Omental fat pad (tissue), 4 donors: ENCODE measurements at places on chromosomes 6 and 20.

GRCh38 chr20:63690003-63690897 lies 6.2 kb upstream of the TNFRSF6B start:
- no peak for DNase-seq

DNA sequence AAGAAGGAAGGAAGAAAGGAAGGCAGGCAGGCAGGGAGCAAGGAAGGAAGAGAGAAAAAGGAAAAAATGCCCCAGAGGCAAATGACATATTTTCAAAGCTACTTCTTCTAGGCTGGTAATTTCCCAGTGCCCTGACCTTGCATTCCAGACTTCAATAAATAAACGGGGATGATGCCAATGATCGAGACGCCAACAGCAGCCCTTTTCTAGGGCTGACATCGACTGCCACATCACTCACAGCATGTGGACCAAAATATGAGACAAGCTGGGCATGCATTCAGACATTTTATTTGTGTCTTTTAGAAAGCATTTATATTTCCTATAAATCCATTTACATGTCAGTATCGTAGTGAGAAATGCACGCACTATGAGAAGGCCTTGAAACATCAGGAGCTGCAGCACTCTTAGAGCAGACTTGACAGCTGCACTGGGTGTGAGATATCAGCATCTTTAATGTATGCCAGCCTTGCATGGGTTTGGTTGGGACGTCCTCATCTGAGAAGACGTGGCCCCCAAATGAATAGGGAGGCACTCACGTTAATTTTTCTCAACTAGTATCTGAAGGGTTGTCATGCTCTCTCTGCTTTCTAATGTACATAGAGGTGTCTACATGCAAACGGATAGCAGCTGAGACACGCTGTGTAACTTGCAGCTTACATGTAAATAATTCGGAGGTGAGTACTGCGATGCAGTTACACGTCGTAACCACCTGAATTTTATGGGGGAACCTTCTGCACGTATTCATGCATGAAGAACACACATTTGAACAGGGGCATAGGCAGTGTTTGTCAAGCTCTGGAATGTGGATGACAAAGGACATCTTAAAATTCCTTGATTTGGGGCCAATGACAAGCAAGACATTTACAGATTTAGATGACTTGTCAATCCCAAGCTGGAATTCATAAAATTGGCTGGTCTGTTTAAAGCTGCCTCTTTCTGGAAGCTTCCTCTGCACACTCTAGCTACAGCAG lies 149.1 kb upstream of the AGPAT4 start:
- no peak for DNase-seq

GRCh38 chr6:129684903-129685661 lies 24.9 kb downstream of the ARHGAP18 start:
- no peak for DNase-seq

DNA sequence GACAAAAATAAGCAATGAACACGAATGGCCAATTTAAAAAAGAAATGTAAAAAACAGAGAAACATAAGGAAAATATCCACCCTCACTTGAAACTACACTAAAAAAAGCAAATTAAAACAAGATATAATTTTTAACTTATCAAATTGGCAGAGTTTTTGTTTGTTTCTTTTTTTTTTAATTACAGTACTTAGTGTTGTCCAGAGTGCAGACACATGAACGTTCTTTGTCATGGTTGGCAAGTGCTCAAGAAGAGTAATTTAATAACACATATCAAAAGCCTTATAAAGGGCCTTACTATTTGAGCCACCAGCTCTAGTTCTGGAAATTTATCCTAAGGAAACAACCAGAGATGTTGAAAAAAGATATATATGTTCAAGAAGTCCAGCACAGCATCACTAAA lies 142.3 kb downstream of the ATXN1 start:
- DNase-seq, result no peak

- no peak for DNase-seq
Measured at GRCh38 chr20:41245086-41245707, 72.3 kb downstream of the ZHX3 start.

- DNase-seq, result no peak
Measured at GRCh38 chr6:73560182-73560732, 39.4 kb upstream of the EEF1A1 start.

DNA sequence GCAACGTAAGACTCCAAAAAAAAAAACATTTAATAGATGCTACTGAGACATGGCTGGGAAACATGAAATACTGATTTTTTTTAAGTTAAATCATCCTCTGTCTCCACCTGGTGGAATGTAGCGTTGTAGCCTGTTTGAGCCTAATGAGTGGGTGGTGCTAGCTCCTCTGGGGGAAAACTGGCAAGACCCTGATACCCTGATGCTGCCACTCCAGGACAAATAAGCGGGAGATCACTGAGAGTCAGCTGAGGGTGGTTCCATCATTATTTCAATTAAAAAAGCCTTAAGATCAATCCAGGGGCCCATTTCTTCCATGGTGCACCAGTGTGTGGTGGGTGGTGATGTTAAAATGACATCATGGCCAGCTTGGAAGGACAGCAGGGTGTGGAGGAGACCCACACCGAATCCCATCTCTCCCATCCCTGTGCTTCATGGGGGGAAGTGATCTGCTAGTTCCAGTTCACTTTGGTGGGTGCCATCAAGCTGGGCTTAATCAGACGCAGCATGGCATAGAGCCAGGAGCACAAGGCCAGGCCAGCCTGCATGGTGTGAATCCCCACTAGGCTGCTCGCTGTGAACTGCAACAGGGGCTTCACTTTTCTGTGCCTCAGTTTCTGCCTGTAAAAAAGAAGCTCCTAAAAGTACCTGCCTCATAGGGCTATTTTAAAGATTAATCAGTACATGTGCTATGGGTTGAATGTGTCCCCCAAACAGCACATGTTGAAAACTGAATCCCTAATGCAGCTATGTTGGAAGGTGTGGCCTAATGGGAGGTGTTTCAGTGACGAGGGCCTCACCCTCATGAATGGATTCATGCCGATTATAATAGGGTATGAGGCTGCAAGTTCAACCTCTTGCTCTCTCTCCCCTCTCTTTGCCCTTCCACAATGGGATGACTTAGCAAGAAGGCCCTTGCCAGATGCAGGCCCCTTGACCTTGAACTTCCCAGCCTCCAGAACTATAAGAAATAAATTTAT lies 13.0 kb upstream of the MRPS10 start:
- DNase-seq, result no peak

DNA sequence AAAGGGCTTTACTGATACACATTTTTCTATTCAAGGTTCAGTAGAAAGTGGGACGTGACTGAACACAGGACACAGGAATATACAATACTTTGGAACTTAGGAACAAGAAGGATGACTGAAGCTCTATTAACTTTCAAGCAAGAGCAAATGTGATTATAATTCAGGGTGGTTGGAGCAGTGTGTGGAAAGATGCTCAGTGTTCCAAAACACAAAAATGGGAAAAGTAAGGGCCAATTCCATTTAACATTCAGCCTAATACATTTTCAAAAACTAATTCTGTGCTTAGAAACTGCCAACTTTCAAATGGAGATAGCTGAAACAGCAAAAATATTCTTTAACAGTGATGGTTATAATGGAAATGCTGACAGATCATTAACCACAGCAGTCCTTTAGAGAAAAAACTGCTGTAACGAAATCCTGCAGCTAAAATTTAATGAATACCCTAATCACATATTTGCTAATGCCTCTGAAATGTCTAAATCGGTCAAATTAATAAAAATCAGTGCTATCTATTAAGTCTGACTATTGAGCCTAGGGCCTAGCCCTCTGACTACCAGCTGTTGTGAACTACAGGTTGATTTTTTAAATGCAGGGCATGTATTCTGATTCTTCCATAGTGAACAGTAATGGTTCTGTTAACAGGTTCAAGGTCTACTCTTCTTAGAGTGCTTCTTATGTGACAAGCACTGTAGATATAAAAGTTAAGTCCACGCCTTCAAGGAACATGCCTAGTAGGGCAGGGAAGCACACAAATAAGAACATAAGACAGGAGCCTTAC lies 45.9 kb downstream of the RARS2 start:
- no peak for DNase-seq

DNA sequence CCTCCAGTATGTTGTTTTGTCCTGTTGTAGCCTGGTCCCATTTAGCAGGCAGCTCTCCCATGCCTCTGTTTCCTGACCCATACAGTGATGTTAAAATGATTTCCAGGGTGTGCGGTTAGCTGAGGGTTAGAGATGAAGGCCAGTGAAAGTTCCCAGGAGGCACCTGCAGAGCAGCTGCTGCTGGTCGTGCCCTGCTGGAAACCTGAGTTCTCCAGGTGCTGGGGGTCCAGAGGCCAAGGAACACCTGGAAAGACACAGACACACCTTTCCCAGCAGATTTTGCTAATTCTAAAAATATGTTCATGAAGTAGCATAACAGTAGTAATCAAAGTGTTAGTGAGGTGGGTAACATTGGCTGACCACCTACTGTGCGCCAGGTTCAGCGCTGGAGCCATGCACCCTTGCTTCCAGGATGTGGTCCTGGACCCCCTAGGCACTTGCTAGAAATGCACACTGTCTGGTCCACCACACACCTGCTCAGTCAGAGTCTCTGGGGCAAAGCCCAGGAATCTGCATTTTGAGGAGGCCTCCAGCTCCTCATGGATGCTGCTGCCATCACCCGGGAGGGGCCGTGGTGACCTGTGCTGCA lies 118.7 kb downstream of the SYNDIG1 start:
- DNase-seq, result no peak

DNA sequence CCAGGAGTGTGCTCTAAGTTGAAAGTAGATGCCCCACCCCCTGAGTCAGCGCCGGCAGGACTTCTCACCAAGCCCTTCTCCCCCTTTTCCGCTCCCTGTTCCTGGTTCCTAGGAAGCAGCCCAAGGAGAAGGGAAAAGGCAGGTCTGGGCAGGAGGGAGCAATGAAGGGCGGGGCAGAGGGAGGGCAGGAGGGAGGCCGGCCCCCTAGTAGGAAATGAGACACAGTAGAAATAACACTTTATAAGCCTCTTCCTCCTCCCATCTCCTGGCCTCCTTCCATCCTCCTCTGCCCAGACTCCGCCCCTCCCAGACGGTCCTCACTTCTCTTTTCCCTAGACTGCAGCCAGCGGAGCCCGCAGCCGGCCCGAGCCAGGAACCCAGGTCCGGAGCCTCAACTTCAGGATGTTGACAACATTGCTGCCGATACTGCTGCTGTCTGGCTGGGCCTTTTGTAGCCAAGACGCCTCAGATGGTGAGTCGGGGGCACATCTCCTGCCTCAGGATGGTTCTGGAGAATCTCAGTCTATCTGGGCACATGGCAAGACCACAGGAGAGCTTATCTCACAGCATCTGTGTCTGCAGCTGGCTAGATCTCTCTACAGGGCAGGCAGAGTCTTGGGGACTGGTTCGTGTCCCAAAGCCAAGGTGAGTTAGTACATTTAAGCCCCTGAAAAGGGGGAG lies at the start of gene PROCR:
TSS of gene PROCR (plus strand) at position 320 of the 681 bp plus-strand sequence. CDS start at position 403, 83 bp downstream.
- peak; percentile 62 for DNase-seq

GRCh38 chr6:36925809-36926208 lies 28.7 kb upstream of the PI16 start:
- DNase-seq, result no peak

GRCh38 chr20:20497242-20497978 lies 129.5 kb downstream of the INSM1 start:
- no peak for DNase-seq

- DNase-seq, result no peak
Measured at GRCh38 chr6:100230115-100230952, 234.4 kb downstream of the SIM1 start.

DNA sequence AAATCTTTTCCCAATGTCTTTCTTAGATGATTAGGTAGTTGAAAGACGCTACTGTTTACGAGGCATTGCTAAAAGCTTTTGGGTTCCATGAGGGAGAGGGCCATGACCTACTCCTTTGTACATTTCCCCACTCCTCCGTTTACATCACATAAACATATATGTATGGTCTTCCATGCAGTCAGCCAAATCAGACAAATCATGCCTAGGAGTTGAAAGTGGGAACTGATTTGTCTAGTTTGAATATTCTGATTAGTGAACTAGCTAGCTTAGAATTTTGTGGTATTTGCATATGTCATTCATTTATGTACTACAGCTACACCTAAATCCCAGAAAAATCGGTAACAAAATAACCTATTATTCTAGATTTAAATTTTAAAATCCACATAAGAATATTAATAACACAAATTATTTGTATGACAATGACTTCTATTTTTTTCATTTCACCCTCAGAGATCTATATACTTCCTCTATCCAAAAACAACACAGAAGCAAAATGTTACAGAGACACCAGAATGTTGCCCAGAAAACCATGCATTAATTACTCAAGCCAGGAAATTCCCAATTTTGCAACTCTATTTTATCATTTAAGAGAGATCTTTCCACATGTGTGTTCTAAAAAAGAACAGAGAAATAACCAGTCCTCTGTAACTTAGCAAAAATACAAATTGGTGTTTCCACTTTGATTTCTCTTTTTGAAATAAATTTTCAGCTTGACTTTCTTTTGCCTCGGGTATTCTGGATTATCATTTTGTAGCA lies 231.9 kb downstream of the LAMA2 start:
- DNase-seq, result no peak
